ENCODE measurements at places on chromosomes 5 and 9. TPM values are rescaled to one million over a fixed set of nuclear protein-coding genes. Genes with fewer than 3 reads are reported as not detected.

BTNL8 gene
- not detected for total RNA-seq

PCDHA12 gene
- total RNA-seq = not detected

SCGB3A2 gene
- not detected for total RNA-seq

CYSRT1 gene
- not detected for total RNA-seq

TRAF1 gene
- 0.13 TPM for total RNA-seq

MARCHF11 gene
- total RNA-seq = not detected

RAB3C gene
- not detected for total RNA-seq

DNA sequence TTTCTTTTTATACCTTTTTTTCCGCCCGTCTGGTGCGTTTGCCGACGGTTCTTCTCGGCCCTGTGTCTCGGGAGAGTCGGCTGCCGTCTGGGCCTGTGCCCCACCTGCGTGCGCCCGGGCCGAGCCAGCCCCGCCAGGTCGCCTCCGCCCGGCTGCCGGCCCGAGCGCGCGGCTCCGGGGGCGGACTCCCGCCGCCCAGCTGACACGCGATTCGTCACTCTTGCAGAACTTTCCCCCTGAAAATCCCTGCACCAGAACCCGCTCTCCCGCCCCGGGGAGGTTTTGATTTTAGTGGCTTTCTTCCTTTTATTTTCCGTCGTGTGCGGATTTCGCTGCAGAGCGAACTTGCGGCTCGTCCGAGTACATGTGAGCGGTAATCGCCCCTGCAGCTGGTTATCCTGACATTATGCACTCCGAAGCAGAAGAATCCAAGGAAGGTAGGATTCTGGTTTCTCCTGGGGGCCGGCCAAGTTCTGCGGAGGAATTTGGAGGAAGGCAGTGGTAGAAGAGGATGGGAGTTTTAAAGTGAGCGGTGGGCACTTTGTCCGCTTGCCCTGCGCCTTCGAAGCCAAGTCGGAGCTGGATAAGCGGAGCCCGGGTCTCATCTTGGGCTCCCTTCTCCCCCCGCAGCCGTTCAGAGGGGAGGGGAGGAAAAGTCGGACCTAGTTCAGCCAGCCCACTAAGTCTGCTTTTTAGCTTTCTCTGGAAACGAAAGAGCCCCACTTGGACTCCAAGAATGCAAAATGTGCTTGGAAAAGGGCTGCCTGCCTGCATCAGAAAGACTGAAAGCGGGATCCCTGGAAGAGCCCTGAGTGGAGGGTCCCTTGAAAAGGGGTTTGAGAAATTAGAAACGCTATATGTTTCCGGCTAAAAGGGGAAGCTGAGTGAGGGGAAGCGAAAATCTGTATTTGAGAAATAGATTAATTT lies at the start of gene TNFAIP8:
Gene TNFAIP8, plus strand, starts transcription at position 335 of the 927 bp plus-strand sequence. Its CDS starts 72 bp downstream, at position 407.
- H3K4me3 ChIP-seq = peak within 1 kb of the TSS; percentile 41

GRCh38 chr5:6568383-6568782 lies 64.5 kb downstream of the NSUN2 start:
- DNase-seq = no peak
- H3K36me3 ChIP-seq = no peaks in the 10 kb centered on the region
- H3K4me1 ChIP-seq = no peaks in the 10 kb centered on the region
- H3K27ac ChIP-seq = no peak overlapping the region
- no peaks in the 10 kb centered on the region for H3K27me3 ChIP-seq
- no peak overlapping the region for H3K4me3 ChIP-seq

DNA sequence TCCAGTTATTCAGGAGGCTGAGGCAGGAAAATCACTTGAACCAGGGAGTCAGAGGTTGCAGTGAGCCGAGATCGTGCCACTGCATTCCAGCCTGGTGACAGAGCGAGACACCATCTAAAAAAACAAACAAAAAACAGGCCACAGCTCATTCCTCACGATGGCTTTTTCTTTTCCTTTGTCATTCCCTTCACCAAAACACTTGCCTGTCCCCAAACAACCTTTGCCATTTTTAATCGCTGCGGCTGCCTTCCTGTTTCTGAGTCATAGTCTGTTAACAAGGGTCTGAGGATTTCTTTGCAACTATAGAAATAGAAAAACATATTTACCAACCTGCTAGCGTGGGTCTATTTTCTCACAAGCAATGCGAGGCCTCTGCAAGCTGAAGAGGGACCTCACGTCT lies 123.0 kb upstream of the FSTL4 start:
- DNase-seq = peak; percentile 91
- peaks cover 20% of the 10 kb centered on the region for H3K4me1 ChIP-seq
- H3K36me3 ChIP-seq = no peaks in the 10 kb centered on the region
- H3K27me3 ChIP-seq = no peaks in the 10 kb centered on the region
- H3K4me3 ChIP-seq = no peak overlapping the region

- H3K27ac ChIP-seq = no peak overlapping the region
- no peaks in the 10 kb centered on the region for H3K4me1 ChIP-seq
- H3K27me3 ChIP-seq = no peaks in the 10 kb centered on the region
- H3K36me3 ChIP-seq = no peaks in the 10 kb centered on the region
Observed at GRCh38 chr5:174424219-174425053, 299.9 kb upstream of the MSX2 start.

GRCh38 chr9:113475992-113476391 lies 12.5 kb downstream of the RGS3 start:
- DNase-seq = no peak
- H3K4me1 ChIP-seq = peaks cover 14% of the 10 kb centered on the region
- no peaks in the 10 kb centered on the region for H3K27me3 ChIP-seq
- no peak overlapping the region for H3K4me3 ChIP-seq
- no peak overlapping the region for H3K27ac ChIP-seq

GRCh38 chr5:158736150-158736870 lies 363.4 kb downstream of the EBF1 start:
- H3K4me1 ChIP-seq = peaks cover 25% of the 10 kb centered on the region
- no peak overlapping the region for H3K27ac ChIP-seq
- H3K27me3 ChIP-seq = no peaks in the 10 kb centered on the region
- H3K36me3 ChIP-seq = no peaks in the 10 kb centered on the region

DNA sequence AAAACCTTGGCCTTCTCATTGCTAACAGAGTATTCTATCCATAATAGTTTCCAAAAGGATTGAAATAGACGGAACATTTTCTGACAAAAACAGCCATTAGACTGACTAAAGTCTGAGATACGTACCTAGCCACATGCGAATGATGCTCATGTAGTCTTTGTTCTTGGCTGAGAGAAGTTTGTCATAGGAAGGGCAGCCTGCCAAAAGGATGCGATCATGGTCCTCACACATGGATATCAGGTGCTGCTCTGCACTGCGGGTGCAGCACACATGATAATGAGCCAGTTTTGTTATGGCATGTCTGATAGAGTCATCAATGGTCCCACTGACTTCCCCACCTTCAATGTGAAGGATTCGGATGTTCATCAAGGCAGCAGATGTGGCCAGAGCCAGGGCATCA lies 12.3 kb downstream of the GNE start:
- no peak overlapping the region for H3K27ac ChIP-seq
- DNase-seq = no peak
- no peak overlapping the region for H3K4me3 ChIP-seq
- peaks cover 5% of the 10 kb centered on the region for H3K36me3 ChIP-seq

- H3K36me3 ChIP-seq = peaks cover 4% of the 10 kb centered on the region
- H3K4me1 ChIP-seq = no peaks in the 10 kb centered on the region
- no peaks in the 10 kb centered on the region for H3K27me3 ChIP-seq
Observed at GRCh38 chr5:9112520-9113291, 433.2 kb downstream of the SEMA5A start.

GRCh38 chr9:109506097-109506712 lies 8.1 kb upstream of the PTPN3 start:
- H3K36me3 ChIP-seq = no peaks in the 10 kb centered on the region
- no peak for DNase-seq
- no peak overlapping the region for H3K27ac ChIP-seq
- H3K4me3 ChIP-seq = no peak overlapping the region
- peaks cover 14% of the 10 kb centered on the region for H3K4me1 ChIP-seq

DNA sequence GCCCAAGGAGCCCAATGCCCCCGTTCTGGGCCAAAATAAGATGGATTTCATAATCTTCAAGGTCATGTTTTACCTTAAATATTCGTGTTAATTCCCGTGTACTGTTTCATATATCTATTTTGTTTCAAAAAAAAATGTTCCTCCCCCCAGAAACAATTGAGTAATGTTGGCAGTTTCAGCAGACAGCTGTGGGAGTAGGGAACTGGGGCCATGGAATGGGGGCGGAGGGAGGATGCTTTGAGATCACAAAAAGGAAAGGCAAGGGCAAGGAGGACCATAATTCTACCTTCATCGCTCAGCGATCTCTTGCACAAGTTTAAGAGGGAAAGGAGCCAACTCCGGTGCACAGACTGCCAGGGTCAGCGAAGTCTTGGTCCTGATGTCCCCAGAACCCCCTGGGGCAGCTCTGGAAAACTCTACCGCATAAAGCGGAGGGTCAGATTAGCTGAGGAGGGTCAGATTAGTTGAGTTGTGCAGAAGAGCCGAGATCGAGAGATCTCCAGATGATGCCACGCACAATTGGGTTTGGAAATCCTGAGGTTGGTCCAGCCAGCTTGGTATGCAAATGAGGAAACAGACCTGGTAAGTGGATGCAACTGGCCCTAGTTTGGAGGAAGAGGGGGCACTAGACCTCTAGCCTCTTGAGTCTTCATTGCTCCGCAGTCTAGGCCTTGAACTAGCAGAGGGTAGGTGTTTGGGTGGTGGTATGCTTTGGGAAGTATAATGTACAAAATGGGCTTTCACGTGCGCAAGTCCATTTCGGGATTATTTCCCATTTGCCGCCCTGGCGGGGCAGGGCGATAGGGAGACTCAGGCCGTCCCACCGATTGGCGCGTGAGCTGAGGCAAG lies 24.0 kb downstream of the CDKN2A start:
- H3K4me1 ChIP-seq = peaks cover 11% of the 10 kb centered on the region
- H3K4me3 ChIP-seq = no peak overlapping the region
- H3K27me3 ChIP-seq = no peaks in the 10 kb centered on the region
- no peak overlapping the region for H3K27ac ChIP-seq
- no peak for DNase-seq
- H3K36me3 ChIP-seq = peaks cover 40% of the 10 kb centered on the region

- H3K36me3 ChIP-seq = no peaks in the 10 kb centered on the region
- DNase-seq = no peak
- H3K4me3 ChIP-seq = no peak overlapping the region
- no peaks in the 10 kb centered on the region for H3K4me1 ChIP-seq
Observed at GRCh38 chr9:71403106-71403505, 281.7 kb upstream of the TRPM3 start.

GRCh38 chr5:126681970-126682369 lies 81.2 kb downstream of the PHAX start:
- H3K4me1 ChIP-seq = 0 out of 2 replicates have a peak, but pooled peaks cover 4% of the 10 kb centered on the region
- no peak overlapping the region for H3K4me3 ChIP-seq
- H3K27me3 ChIP-seq = no peaks in the 10 kb centered on the region
- no peak for DNase-seq
- no peaks in the 10 kb centered on the region for H3K36me3 ChIP-seq

- H3K27ac ChIP-seq = no peak overlapping the region
- peaks cover 22% of the 10 kb centered on the region for H3K4me1 ChIP-seq
- H3K4me3 ChIP-seq = no peak overlapping the region
- H3K27me3 ChIP-seq = no peaks in the 10 kb centered on the region
Observed at GRCh38 chr9:98793031-98793430, 3.3 kb downstream of the ANKS6 start.

GRCh38 chr5:180117000-180117725 lies 45.6 kb upstream of the RNF130 start:
- H3K27ac ChIP-seq = no peak overlapping the region
- no peak overlapping the region for H3K4me3 ChIP-seq
- no peaks in the 10 kb centered on the region for H3K27me3 ChIP-seq
- no peaks in the 10 kb centered on the region for H3K4me1 ChIP-seq
- DNase-seq = no peak

DNA sequence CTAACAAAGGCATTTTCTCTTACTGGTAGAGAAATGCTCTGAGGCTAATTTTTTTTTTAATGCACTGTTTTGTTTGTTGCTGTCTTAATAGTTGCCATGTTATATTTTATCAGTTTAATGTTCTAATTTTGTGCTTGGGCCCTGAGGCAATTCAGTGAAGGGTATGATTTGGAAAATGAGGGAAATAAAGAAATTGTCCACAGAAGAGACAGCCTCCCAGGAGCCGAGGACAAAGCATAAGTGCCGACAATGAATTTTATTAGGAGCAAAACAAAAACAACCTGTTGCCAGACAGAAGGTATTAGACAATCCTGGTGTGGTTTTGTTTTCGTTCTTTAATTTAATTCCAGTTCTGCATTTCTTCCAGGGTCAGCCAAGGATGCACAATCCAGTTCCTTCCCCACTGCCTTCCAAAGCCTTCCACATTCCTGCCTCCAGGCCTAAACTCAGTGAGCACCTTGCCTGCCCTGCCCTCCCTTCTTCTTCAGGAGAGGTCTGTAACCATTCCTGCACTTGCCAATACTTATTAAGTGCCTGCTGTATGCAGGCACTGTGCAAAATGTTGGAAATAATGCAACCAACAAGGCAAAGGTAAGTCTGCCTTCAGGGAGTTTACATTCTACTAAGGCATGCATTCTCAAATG lies 4.3 kb upstream of the TCOF1 start:
- H3K36me3 ChIP-seq = peaks cover 7% of the 10 kb centered on the region
- H3K4me1 ChIP-seq = peaks cover 15% of the 10 kb centered on the region
- no peak overlapping the region for H3K4me3 ChIP-seq
- H3K27ac ChIP-seq = no peak overlapping the region
- H3K27me3 ChIP-seq = no peaks in the 10 kb centered on the region
- DNase-seq = no peak

DNA sequence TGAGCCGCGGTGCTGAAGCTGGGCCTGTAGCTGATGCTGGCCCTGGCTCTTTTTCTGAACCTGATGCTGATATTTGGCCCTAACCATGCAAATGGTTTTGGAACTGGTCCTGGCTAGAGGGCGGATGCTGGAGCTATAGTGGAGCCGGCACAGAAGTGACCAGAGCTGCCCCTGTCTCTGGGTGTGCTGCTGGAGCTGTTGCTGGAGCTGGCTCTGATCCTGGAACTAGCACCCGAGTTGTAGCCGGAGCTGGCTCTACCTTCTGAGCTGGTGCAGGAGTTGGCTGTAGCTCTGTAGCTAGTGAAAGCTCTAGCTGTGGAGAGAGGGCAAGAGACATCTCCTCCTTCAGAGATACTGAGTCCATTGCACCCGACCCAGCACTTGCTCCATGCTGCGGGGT lies 12.8 kb downstream of the LCN10 start:
- H3K27me3 ChIP-seq = peaks cover 5% of the 10 kb centered on the region
- H3K36me3 ChIP-seq = peaks cover 37% of the 10 kb centered on the region

- peak; percentile 41 for DNase-seq
- peaks cover 47% of the 10 kb centered on the region for H3K4me1 ChIP-seq
- H3K4me3 ChIP-seq = no peak overlapping the region
- no peak overlapping the region for H3K27ac ChIP-seq
- no peaks in the 10 kb centered on the region for H3K27me3 ChIP-seq
Observed at GRCh38 chr9:134590240-134591081, 51.1 kb upstream of the COL5A1 start.

DNA sequence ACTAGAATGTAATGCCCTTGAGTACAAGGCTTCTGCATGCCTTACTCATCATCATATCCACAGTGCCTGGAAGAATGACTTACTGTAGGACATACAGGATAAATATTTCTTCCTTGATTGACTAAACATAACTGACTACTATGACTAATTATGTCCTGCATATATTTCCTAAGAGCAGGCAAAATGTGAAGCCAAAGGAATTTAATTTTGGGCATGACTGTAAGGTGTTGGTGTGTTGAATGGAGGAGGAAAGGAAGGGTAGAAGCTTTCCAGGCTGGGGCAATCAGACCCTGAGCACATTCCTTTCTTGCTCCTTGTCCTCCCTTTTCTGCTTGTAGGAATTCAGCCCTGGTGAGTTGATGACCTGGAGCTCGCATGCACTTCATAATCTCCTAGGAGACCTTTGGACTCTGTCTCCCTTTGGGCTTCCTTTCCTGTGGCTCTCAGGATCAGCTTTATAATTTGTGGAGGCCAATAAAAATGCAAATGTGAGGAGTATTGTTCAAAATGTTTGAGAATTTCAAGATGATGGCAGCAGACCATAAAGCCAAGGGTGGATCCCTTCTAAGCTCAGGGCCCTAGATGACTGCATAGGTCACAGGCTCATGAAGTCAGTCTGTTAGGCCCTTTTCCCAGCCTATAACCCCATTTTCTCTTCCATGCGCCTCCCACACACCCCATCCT lies 174.0 kb downstream of the HMHB1 start:
- DNase-seq = peak; percentile 14
- no peaks in the 10 kb centered on the region for H3K27me3 ChIP-seq
